ENCODE measurements at places on chromosomes 11 and 22.

- DNase-seq: no peak
Observed at GRCh38 chr11:131977854-131978253, 607.4 kb downstream of the NTM start.

DNA sequence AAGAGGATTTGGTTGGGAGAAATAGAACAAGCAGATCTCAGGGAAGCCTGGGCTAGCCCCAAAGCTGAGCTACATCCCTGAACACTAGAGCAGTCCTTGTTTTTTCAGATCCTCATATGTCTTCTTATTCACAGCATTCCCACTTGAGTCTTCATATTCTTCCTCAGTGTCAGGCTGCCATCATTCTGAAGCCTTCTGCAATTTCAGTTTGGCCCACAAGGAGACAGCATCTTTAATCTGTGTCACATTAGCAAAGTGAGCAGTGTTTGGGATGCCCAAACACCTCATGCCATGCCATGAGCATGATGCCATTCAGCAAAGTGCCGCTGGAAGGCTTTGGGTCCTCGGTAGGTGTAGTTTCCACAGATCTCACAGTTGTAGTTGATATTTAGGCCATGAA lies 56.6 kb downstream of the SCN3B start:
- no peak for DNase-seq

DNA sequence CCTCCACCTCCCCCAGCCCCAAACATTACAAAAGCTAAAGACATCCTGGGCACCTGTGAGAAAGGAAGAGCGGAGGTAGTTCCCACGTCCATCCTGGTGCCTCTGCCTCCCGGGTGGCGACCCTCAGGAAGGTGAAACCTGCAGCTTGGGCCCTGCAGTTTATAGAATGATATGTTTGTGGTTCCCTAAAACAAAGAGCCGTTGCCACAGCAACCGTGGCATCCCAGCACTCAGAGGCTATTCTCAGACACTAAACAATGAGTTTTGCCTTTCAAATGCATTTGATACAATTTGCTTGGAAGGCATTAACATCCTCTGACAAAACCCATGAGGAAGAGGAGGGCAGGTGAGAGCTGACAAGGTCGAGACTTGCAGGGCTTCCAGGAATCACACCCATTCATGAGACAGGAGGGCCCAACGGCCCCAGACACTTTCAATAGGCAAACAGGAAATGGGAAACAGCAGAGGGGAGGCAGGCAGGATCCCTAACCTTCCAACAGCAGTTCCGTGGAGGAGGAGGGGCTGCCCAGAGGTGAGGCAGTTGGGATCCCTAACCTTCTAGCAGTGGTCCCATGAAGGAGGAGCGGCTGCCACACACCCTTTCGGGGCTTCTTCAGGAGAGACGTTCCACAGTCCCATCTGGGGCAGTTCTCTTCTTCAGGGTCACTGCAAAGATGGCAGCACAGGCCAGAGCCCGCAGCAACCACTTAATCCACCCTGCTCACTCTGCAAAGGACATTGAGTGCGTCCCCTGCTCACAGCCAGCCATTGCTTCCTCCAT lies 379.2 kb downstream of the SHANK2 start:
- no peak for DNase-seq

DNA sequence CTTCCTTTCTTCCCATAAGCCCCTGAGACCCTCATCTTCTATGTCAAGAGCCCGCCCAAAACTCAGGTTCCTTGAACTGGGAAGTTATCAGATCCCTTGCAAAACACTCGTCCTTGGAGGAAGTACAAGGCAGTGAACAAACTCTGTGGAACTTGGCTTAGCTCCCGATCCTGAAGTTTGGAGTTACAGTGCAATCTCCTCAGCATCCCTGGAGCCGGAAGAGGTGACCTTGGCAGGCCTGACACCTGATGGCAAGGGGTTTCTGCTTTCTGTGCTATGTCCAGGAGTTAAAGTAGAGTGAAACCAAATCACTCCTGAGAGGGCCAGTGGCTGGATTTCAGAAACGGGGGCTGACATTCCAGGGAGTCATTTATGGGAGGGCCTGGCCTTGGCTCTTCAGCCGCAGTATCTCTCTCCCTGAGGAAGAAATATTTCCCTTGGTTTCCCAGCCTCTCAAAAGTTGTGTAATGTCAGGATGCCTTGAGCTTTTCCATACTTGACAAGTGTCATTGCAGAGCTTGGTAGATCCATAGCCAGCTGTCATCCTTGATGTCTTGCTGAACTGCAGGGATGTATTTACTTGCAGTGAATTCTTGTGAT lies 1.9 kb upstream of the GRAMD1B start:
- DNase-seq: no peak

DNA sequence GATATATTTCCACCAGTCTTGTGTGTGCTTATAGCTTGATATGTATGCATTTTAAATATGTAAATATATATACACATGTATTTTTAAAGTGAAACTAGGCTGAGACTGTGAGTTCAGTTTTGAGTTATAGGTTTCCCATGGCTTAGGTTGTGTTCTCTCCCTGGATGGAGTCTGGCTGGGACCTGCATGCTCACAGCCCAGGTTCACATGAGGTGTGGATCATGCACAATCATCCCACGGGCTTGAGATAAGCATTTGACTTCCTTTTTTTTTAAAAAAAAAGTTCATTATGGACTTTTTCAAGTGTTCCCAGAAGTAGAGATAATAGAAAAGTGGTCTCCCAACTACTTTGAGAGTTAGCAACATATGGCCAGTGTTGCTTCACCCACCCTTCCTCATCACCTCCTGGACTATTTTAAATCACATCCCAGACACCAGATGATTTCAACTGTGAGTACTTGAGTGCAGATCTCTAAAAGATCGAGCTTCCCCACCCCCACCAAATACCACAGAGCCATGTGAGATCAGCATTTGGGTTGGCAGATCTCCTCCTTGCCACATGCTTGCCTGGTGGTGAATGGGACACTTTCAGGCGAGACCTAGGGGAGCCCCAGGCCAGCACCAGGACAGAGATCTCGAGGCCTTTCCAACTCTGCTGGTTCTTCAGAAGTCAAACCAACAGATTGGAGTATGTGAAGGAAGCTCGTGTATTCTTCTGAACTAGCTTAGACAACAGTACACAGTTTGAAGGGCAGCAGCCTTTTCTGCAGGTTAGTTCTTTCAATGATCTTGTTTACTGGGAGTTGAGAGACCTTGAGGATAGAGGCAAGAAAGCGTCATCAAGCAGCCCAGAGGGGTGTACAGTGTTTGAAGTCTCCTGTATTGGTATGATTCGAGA lies 15.9 kb downstream of the MED15 start:
- DNase-seq: no peak

DNA sequence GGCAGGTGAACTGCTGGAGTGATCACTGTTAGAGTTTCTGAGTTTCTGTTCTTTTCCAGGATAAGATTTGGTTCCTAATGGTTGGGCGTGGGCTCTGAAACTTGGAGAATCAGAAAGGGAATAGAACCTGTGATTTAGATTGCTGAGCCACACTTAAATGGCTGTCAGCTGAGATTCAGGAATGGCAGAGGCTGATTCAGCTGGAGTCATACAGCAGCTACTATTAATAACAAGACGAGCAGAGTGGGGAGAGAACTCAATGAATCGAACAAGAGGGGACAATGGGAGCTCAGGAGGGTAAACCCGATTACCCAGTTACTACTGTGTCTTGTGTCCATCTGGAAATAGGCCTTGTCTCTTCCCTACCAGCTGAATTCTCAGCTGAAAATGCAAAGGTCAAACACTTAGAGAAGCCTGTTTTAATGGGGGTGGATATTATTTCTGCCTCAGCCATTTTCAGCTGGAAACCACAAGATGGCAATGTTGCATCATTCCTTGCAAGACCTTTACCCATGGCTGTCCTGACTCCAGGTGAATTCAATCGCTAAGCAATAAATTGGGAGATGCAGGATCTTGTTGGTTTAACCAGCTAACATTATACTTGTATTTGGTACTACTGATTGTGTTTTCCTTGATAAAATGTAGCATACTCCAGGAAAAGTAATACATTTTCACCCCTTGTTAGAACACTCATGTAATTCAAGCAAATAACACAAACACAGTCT lies 104.5 kb upstream of the RAG2 start:
- no peak for DNase-seq
